HepG2 (cell line): ENCODE measurements at places on chromosomes 13 and 19. TPM values are rescaled to one million over a fixed set of nuclear protein-coding genes. Genes with fewer than 3 reads are reported as not detected.
A peak's percentile ranks its signal among the peaks of the same experiment; 100 is the strongest.

Gene RFXAP
- polyA plus RNA-seq = 6.9 and 7.9 TPM in 2 replicates

DNA sequence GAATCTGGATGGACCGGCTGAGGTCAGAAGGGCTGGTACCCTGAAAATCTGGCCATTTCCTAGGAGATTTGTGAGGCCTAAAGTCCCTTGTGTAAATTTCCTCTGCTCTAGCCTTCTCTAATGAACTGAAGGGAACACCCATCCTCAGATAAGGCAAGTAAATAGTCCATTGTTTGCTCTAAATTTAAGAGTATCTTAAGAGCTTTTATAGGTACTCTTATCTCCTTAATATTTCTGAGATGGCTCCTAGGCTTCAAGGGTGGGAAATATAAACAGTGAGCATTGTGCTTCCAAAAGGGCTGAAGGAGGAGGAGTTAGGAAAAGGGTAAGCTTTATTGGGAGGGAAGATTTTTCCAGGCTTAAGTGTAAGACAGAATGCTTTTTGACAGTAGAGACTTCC is 148.7 kb upstream of the EDNRB start:
- H3K27ac ChIP-seq = no peak overlapping the region
- H3K4me1 ChIP-seq = no peaks in the 10 kb centered on the region
- H3K27me3 ChIP-seq = no peaks in the 10 kb centered on the region

Gene NAPSA
- not detected in 2 replicates for polyA plus RNA-seq

Gene CDC16
- polyA plus RNA-seq = 57.6 and 60.9 TPM in 2 replicates

DNA sequence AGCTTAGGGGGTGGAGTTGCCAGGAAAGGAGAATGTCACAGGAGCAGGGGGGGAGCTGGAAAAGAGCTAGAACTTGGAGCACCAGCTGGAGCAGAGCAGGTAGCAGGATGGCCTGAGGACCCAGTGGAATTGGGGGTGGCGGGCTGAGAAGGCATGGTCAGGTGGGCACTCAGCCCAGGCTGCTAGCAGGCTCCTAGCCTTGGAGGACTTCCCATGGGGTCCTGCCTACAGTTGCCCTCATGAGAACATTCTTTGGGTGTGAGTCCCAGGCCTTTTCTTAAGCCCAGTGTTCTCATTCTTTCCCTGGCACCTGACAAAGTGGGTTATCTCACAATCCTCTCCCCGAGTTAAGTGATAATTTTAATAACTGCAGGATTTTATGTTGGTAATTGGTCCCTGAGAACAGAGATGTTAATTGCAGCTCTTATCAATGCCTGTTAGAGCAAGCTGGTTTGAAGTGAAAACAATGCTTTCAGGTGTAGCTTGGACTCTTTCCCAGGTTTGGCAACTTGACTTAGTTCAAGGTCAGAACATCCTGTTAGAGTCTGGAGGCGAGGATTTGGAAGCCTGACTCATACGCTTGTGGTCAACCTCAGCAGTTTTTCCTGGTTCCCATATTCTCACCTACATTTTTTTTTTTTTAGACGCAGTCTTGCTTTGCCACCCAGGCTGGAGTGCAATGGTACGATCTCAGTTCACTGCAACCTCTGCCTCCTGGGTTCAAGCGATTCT is 18.1 kb upstream of the OLFM4 start:
- H3K4me1 ChIP-seq = 0 out of 2 replicates have a peak, but pooled peaks cover 4% of the 10 kb centered on the region
- no peaks in the 10 kb centered on the region for H3K36me3 ChIP-seq
- peak; percentile 4 for DNase-seq
- H3K4me3 ChIP-seq = no peak overlapping the region

DNA sequence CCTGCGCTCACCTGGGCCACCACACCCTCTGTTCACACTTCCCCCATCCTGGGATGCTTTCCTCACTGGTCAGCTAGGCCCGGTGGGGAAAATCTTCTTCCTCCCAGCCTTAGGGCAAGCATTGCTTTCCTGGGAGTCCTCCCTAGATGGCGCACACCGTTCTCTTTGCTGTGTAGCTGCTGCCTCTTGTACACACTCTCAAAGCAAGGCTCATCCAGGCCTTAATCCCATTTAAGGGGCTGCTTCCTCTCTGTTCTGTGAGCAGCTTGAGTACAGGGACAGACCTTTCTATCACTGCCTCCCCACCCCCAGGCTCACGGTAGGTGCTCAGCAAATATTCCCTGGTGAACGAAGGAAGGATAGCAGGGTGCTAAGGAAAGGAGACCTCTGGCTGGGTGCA is 11.1 kb downstream of the SLC7A10 start:
- peak; percentile 41 for DNase-seq
- H3K27me3 ChIP-seq = peaks cover 18% of the 10 kb centered on the region
- H3K4me1 ChIP-seq = peaks cover 41% of the 10 kb centered on the region
- no peaks in the 10 kb centered on the region for H3K36me3 ChIP-seq

DNA sequence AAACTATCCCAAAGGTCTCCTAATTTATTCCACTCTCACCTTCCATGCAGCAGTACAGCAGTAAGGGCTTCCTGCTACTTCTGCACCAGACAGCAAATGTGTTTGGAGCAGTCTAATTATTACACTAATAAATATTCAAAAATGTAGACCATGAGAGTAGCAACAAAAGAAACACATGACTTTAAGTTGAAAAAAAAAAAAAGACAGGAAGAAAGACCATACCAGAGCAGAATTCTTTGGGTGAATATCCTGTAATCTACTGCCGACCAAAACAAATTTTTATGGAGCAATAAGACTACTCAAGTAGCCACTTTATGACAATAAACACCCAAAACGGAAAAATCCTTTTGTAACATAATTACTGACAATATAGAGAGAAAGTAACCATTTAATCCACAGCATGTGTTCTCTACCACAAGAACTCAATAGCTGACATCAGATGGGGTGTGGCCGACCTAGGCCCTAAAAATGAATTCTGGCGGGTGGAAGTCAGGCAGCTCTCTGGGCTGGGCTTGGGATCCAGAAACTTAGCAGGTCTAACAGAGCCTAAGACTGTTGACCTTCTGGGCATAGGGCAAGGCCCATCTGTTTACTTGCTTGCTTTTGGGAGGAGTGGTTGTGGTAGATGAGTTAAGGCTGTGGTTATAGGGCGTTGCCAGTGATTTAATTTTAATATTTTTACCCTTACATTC is 4.6 kb downstream of the KLF12 start:
- DNase-seq = no peak
- H3K27ac ChIP-seq = no peak overlapping the region
- peaks cover 48% of the 10 kb centered on the region for H3K4me1 ChIP-seq
- no peak overlapping the region for H3K4me3 ChIP-seq
- no peaks in the 10 kb centered on the region for H3K27me3 ChIP-seq

- H3K27me3 ChIP-seq = peaks cover 5% of the 10 kb centered on the region; the same call in 1 of the 2 replicates
- H3K27ac ChIP-seq = no peak overlapping the region
- no peaks in the 10 kb centered on the region for H3K36me3 ChIP-seq
- no peak overlapping the region for H3K4me3 ChIP-seq
- no peak for DNase-seq
Measured at GRCh38 chr19:6828698-6829633, 56.5 kb downstream of the VAV1 start.

Gene JUND
- polyA plus RNA-seq = 59.8 and 124 TPM in 2 replicates

- H3K4me3 ChIP-seq = no peak overlapping the region
- no peaks in the 10 kb centered on the region for H3K4me1 ChIP-seq
- H3K27ac ChIP-seq = no peak overlapping the region
- no peaks in the 10 kb centered on the region for H3K36me3 ChIP-seq
- no peaks in the 10 kb centered on the region for H3K27me3 ChIP-seq
Measured at GRCh38 chr13:28128926-28129325, 9.4 kb upstream of the PAN3 start.

- no peaks in the 10 kb centered on the region for H3K36me3 ChIP-seq
- no peak overlapping the region for H3K4me3 ChIP-seq
- no peak overlapping the region for H3K27ac ChIP-seq
- no peak for DNase-seq
- H3K4me1 ChIP-seq = peaks cover 12% of the 10 kb centered on the region
Measured at GRCh38 chr19:41501854-41502253, 58.9 kb downstream of the ERICH4 start.

DNA sequence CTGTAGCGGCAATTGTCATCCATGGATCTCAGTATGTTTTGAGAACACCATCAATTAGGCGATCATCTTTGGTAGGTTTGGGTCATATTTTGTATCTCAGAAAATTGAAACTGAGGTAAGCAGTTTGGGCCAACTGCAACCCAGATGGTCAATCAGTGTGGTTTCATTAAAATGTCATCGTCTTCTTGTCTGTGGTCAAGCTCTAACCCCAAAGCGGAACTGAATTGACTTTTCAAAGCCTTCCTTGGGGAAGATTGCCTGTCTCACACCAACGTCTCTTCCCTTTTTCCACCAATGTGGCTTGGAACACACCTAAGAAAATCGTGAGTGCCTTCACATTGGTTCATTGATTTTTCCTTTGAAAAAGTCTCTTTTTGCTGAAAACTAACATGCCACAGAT is 56.3 kb upstream of the UBAC2 start:
- peaks cover 3% of the 10 kb centered on the region; the same call in 2 of the 3 replicates for H3K27me3 ChIP-seq
- no peak overlapping the region for H3K27ac ChIP-seq
- no peak for DNase-seq
- no peaks in the 10 kb centered on the region for H3K36me3 ChIP-seq
- H3K4me3 ChIP-seq = no peak overlapping the region
- H3K4me1 ChIP-seq = no peaks in the 10 kb centered on the region

- H3K27me3 ChIP-seq = no peaks in the 10 kb centered on the region
- H3K36me3 ChIP-seq = no peaks in the 10 kb centered on the region
- H3K27ac ChIP-seq = peak overlapping the region; percentile 89
- H3K4me1 ChIP-seq = peaks cover 12% of the 10 kb centered on the region
- DNase-seq = no peak
Measured at GRCh38 chr19:37217480-37217774, 587 bp upstream of the ZNF383 start.

GRCh38 chr13:98447881-98448641 is 128.8 kb downstream of the STK24 start:
- no peaks in the 10 kb centered on the region for H3K27me3 ChIP-seq
- H3K36me3 ChIP-seq = peaks cover 56% of the 10 kb centered on the region
- no peak overlapping the region for H3K27ac ChIP-seq
- DNase-seq = no peak
- H3K4me1 ChIP-seq = peaks cover 23% of the 10 kb centered on the region

- no peaks in the 10 kb centered on the region for H3K27me3 ChIP-seq
- H3K4me3 ChIP-seq = no peak overlapping the region
- peaks cover 36% of the 10 kb centered on the region for H3K4me1 ChIP-seq
Measured at GRCh38 chr19:10855879-10856522, 7.8 kb downstream of the C19orf38 start.

DNA sequence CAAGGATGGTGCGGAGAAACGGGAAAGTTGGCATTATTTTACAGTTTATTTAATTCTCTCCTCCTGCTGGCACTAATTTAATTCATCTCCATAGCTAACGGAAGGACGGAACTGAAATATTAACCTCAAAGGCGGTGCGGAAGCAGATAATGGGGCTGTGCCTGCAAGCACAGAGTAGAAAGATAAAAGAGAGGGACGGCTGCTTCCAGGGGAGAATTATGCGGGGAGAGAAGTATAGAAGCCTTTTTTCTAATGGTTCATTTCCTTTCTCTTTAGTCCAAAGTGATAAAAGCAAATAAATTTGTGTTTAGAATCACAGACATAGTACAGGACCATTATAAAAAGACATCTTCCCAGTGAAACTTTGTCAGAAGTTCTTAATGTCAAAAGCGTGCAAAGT is 34.5 kb upstream of the UQCRFS1 start:
- H3K4me3 ChIP-seq = no peak overlapping the region
- no peaks in the 10 kb centered on the region for H3K4me1 ChIP-seq
- no peaks in the 10 kb centered on the region for H3K27me3 ChIP-seq
- H3K27ac ChIP-seq = no peak overlapping the region
- H3K36me3 ChIP-seq = no peaks in the 10 kb centered on the region

- DNase-seq = no peak
- H3K27me3 ChIP-seq = no peaks in the 10 kb centered on the region; the same call in 2 of the 3 replicates
- H3K4me3 ChIP-seq = no peak overlapping the region
Measured at GRCh38 chr19:34432797-34433196, 4.6 kb downstream of the UBA2 start.

- H3K4me1 ChIP-seq = peaks cover 18% of the 10 kb centered on the region
- H3K27ac ChIP-seq = peak overlapping the region; percentile 68
- peak; percentile 54 for DNase-seq
Measured at GRCh38 chr19:36604656-36605100, 435 bp upstream of the ZNF382 start.

Gene FCGBP
- 1.3 and 2.4 TPM in 2 replicates for polyA plus RNA-seq

DNA sequence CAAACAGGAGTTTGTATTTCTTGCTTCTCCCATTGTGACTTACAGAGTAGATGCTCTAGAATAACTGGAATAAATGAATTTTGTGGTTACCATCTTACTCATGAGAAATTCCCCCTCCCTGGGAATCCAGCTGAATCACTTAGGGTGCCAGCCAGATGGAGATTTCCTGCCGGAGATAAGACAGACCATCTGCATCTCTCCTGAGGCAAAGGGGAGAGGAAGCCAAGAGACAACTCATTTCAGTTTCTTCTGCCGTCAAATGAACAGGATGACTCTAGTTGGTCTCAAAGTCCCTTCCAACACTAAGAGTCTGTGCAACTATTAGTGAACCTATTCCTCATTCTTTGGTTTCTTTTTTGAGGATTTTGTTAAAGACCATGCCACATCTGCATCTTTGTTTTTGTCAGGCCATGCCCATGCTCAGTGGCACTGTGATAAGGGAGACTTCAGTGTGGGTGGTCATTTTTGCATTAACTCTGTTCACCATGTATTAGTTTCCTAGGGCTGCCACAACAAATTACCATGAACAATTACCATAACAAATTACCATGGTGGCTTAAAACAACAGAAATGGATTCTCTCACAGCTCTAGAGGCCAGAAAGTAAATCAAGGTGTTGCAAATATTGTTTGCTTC is 112.8 kb downstream of the NDFIP2 start:
- H3K27ac ChIP-seq = no peak overlapping the region
- H3K4me1 ChIP-seq = no peaks in the 10 kb centered on the region
- DNase-seq = no peak
- H3K4me3 ChIP-seq = no peak overlapping the region
- no peaks in the 10 kb centered on the region for H3K36me3 ChIP-seq
- no peaks in the 10 kb centered on the region for H3K27me3 ChIP-seq

- H3K27me3 ChIP-seq = peaks cover 25% of the 10 kb centered on the region; the same call in 1 of the 3 replicates
- H3K36me3 ChIP-seq = no peaks in the 10 kb centered on the region
- no peaks in the 10 kb centered on the region for H3K4me1 ChIP-seq
- no peak overlapping the region for H3K4me3 ChIP-seq
Measured at GRCh38 chr19:31340042-31341025, 8.9 kb downstream of the TSHZ3 start.

DNA sequence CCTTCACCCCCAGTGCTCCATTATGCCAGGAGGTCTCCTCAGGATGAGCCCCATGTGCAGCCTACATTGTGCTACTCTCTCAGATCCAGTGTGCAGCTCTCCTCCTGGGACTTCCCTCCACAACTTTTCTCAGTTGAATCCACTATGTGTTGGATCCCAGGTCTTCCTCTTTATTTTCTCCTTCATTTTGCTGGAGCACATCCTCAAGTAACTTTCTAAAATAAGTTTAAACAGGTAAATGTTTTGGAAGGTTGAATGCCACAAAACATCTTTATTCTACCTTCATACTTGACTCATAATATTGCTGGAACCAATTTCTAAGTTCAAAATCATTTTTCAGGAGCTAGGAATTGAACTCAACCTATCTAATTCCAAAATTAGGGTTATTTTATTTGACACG is 52.1 kb downstream of the C13orf46 start:
- H3K4me3 ChIP-seq = no peak overlapping the region
- no peak for DNase-seq
- H3K27me3 ChIP-seq = peaks cover 2% of the 10 kb centered on the region
- H3K27ac ChIP-seq = no peak overlapping the region
- no peaks in the 10 kb centered on the region for H3K36me3 ChIP-seq

Gene SRRM5
- 0.16 TPM in 2 replicates for polyA plus RNA-seq

- no peak overlapping the region for H3K27ac ChIP-seq
- no peaks in the 10 kb centered on the region for H3K36me3 ChIP-seq
- peaks cover 36% of the 10 kb centered on the region for H3K4me1 ChIP-seq
- DNase-seq = no peak
Measured at GRCh38 chr19:52742516-52742915, 7.7 kb upstream of the ZNF611 start.
